Stimulated activated naive CD8-positive, alpha-beta T cell treated with anti-CD3 and anti-CD28 coated beads, Interleukin-15, amount 100 ng/mL, for 72 hours (primary cell): ENCODE measurements at places on chromosomes 3 and 15.

DNA sequence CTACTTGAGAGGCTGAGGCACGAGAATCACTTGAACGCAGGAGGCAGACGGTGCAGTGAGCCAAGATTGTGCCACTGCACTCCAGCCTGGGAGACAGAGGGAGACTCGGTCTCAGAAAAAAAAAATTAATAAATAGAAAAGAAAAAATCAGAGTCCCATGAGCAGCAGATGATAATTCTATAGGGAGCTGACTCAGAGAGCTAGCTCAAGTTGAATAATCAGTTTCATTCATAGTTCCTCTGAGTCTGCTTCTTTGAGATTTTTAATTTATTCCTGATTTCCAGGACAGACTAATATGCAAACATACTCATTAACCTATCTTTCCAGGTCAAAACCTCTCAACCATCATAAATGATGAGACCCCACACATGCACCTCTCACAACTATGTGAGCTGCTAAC, 55.0 kb upstream of the PTX3 start:
- no peak for DNase-seq

DNA sequence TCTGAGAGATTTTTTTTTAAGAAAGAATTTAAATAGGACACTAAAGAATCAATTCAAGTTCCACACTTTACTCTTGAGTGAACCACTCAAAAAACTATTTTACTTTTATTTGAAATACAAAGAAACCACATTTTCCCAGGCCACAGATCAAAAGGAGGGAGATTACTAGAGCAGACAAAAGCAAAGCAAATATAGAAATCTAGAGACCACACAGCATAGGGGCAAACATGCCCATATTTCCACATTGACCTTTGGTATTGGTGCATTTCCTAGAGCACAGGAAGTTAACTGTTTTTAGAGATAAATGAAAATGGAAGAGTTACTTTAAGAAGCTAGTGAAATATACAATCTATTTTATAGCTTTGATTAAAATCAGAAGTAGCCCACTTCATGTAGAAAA, 27.5 kb upstream of the ZCWPW2 start:
- no peak for DNase-seq

DNA sequence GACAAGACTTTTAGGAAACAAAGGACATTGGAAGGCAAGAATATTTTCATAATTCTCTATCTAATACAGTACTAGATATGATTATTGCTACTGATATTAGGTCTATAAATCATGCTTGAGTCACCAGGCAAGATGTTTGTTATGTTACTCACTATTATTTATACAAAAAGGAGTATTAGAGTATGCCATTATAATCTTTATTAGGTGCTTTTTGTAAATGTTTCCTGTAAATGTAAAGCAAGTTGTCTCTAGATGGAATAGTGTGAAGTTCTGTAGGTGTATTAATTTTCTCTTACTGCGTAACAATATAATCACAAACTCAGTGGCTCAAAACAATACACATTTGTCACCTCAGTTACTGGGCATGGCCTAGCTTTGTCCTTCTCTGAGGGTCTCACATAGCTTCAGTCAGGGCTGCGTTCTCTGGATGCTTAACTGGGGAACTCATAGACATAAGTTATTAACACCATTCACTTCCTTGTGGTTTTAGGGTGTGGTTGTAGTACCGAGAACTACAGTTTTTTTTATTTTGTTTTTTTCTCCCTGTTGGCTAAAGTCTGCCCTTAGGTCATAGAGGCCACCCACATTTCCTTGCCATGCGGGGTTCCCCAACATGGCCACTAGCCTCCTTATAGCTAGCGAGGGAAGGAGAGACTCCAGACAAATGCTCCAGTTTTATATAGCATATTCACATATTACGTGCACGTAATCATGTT, 20.3 kb upstream of the MAP3K13 start:
- DNase-seq, result no peak

- DNase-seq, result no peak
Observed at GRCh38 chr3:174533286-174533685, 325.8 kb upstream of the NAALADL2 start.

DNA sequence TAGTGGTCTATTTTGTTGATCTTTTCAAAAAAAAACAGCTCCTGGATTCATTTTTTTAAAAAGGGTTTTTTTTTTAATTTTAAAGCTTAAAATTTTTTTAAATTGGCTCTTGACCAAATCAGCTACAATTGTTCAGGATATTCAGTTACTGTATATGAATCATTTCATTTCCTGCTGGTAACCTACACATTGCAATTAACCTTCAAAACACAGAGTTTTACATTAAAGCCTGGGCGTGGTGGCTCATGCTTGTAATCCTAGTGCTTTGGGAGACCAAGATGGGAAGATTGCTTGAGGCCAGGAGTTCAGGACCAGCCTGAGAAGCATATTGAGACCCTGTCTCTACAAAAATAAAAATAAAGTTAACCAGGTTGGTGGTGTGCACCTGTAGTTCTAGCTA, 163.4 kb downstream of the ALDH1A2 start:
- no peak for DNase-seq

- DNase-seq, result no peak
Observed at GRCh38 chr3:121111914-121112612, 204.1 kb downstream of the STXBP5L start.
